ENCODE measurements at places on chromosomes 5 and 9.

GRCh38 chr5:62312036-62312435 lies 6.0 kb downstream of the KIF2A start:
- DNase-seq, result no peak

DNA sequence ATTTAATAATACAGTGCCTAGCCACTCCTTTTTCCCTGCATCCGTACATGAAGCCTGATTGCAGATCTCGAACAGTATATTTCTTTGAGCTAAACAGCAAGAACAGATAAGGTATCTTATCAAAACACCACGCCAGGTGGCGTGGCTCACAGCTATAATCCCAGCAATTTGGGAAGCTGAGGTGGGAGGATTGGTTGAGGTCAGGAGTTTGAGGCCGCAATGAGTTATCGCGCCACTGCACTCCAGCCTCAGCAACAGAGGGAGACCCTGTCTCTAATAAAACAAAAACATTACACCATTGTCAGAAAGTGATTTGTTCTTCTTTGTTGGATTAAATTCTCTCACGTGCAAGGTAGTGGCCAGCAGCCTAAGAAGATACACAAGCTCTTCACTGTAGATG lies 291.2 kb upstream of the DMRT1 start:
- no peak for DNase-seq

GRCh38 chr5:179336871-179337795 lies 8.1 kb downstream of the ADAMTS2 start:
- DNase-seq, result no peak

GRCh38 chr9:119284587-119285337 lies 84.5 kb downstream of the BRINP1 start:
- DNase-seq, result no peak

GRCh38 chr9:2161661-2162060 lies 146.5 kb downstream of the SMARCA2 start:
- DNase-seq, result no peak

DNA sequence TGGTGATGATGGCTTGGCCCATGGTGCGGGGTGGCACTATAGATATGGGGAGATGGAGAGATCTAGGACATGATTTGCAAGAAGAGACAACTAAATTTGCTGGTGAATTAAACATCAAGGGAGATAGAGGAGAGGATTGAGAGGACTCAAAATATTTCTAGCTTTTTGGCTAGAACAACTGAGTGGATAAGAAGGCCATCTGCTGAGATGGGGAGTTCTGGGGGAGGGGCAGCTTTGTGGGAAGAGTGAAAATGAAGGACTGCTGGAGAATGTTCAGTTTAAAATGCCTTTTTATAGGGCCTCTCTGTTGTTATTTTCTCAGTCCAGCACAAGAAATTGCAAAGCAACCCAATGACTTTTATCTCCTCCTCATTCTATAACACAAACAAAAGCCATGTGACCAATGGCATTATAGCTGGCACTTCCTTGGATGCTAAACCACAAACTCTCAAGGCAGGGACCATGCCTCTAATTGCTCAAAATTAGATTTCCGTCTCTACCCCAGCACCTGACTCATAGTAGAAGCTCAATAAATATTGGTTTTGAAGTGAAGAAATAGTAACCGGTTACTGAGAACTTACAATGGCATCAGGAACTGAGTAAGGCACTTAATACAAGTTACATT lies 29.8 kb downstream of the JAKMIP2 start:
- no peak for DNase-seq

GRCh38 chr9:69798744-69799143 lies 21.9 kb upstream of the CFAP95 start:
- no peak for DNase-seq
